ENCODE measurements at places on chromosomes 7 and 10. TPM values are rescaled to one million over a fixed set of nuclear protein-coding genes. Genes with fewer than 3 reads are reported as not detected.

SKAP2 gene
- 40.9 TPM for total RNA-seq

- no peak for DNase-seq
Observed at GRCh38 chr10:97849687-97850402, at the start of gene GOLGA7B. TSS of gene GOLGA7B (plus strand) at chr10:97849843. CDS start at chr10:97850304, 461 bp downstream.

- DNase-seq: no peak
Observed at GRCh38 chr10:100045592-100045991, 35.8 kb upstream of the DNMBP start.

GJD4 gene
- total RNA-seq: not detected

GRCh38 chr7:505171-505570 is 14.5 kb downstream of the PDGFA start:
- peak; percentile 56 for DNase-seq

LIPN gene
- not detected for total RNA-seq

BAZ1B gene
- 50.6 TPM for total RNA-seq

DNA sequence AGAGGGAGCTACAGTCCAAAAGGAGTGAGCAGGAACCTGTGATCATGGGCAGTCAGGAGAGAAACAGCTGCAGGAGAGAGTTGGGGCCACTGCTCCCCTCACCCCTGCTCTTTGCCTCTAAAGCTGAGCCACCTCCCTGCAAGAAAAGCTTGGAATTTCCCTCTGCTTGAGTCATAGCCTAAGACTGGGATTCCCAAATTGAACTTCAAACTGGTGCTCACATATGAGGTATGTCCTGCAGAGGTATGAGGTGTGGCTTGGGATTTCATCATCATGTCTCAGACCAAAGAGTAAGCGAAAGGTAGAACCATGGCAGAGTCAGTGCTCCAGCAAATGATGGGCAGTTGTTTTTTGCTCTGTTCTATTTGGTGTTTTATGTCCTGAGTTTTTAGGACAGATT is 237.1 kb upstream of the NRP1 start:
- no peak for DNase-seq

GRCh38 chr10:30228417-30229036 is 120.6 kb downstream of the MTPAP start:
- no peak for DNase-seq

All from posterior vena cava (tissue), 2 donors.